Stimulated activated CD4-positive, alpha-beta T cell treated with anti-CD3 and anti-CD28 coated beads, Interleukin-1b, Interleukin-23, amount 100 ng/mL, for 1 hour (primary cell): ENCODE measurements at places on chromosomes 5 and 9.

GRCh38 chr5:112472614-112473013 is 53.5 kb upstream of the EPB41L4A start:
- no peak for DNase-seq

DNA sequence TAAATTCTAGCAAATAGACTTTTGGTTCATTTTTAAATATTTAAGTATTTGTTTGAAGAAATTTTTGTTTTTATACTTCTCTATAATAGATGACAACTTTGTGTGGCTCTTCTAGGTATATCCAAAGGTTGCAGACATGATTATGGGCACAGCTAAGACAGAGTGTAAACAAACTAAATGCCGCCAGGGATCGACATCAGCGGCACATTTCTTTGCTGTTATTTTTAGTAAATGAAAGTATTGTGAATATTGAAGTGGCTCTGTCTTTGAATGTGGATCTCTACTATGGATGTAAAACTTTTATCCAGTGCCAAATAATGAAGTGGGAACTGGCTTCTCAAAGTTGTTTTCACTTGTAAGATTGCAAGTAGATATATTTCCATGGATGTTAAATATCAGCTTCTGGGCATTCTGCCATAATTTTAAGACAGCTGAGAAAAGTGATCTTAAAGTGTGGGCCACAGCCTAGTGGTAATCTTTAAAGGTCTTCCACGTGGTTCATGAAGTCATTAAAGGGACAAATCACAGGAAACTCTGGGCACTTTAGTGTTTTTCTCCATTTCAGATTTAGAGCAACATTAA is 589.9 kb downstream of the ZNF608 start:
- DNase-seq: no peak

DNA sequence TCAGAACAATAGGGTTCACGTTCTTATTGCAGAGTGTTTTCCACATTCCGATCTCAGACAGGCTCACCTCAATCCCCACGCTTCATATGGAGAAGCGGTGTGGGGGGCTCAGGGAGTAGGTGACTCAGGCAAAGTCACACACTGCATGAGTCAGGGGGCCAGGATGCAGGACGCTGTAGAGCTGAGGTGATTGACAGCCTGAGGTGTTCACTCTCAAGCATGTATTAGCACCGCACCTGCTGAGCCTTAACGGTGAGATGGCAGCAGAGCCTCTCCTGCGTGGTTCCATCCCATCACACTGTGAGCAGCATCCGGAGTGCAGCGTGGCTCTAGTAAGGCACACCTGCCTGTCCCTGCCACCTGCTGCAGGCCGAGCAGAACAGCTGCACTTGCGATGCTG is 194.0 kb downstream of the IRX2 start:
- no peak for DNase-seq

DNA sequence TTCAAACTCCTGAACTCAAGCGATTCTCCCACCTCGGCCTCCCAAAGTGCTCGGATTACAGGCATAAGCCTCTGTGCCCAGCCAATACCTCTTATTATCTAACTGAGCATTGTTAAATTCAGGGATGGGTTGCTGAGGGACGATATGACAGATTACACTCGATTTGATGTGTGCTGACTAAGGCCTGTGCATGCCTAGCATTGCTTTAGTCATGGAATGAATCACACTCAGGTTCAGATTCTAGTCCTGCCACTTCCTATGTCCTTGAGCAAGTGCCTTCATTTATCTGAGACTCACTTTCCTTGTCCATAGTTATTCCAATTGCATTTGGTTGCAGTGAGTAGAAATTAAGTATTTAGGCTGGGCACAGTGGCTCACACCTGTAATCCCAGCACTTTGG is 19.5 kb downstream of the THBS4 start:
- DNase-seq: no peak

GRCh38 chr5:100802208-100802607 is 100.9 kb downstream of the ST8SIA4 start:
- no peak for DNase-seq
